ENCODE measurements at places on chromosomes 5 and 9.

- DNase-seq, result no peak
Measured at GRCh38 chr5:167332309-167332708, 959.1 kb upstream of the WWC1 start.

DNA sequence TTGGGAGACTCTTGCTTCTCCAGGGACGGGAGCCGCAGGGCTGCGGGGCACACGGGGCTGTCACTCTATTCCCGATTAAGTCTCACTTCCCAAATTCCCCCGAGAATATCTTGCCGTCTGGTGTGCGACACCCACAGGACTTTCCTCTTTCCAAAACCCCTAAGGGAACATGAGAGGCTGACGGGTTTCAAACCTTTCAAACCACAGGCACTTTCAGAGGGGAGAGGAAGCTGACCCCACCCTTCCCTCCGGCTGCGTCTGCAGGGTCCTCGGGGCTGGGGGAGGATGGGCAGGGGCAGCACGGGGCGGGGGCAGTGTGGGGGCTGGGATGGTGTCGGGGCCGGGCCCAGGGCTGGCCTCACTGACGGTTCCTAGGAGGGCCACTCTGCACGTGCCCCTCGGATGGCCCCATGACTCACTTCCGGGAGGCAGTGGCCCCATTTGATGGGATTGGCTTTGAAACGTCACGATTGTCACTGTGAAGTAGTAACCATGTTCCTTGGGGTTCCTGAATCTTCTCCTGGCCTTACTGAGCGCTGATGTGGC lies 38.2 kb downstream of the SLC9A3 start:
- no peak for DNase-seq

DNA sequence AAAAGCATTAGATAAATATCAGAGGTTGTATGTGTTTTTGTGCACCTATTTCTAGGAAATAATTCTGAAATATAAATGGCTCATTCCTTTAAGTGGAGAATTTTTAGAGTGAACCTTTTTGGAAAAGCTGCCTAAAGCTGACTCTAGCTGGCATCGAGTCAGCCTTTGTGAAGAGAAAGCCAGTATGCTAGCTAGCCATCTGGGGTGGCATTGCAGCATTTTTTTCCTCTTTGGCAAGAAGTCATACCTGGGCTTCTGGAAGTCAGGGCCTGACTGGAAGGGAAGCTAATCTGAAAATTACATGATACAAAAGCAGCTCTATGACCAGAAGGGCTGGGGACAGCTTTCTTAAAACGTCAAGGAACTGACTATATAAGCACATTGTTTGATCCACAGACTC lies 19.7 kb downstream of the ANP32B start:
- no peak for DNase-seq

DNA sequence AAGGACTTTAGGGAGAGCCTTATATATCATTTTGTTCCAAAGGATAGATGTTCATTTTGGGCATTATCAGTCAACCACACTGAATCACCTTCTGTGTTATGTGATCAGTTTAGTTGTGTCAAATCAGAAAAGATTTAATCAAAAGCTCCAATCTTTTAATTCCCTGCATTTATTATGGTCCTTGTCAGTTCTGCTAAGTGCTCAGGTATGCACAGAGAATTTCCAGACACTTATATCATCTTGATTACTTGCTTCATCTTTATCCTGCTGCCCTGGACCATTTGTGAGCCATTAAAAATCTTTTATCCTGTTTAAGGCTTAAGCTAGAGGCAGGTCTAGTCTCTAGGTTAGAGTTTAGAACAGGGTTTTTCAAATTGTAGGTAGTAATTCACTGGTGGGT lies 179.1 kb downstream of the CWC27 start:
- DNase-seq, result no peak

- DNase-seq, result no peak
Measured at GRCh38 chr5:44646016-44646415, 162.7 kb upstream of the MRPS30 start.

DNA sequence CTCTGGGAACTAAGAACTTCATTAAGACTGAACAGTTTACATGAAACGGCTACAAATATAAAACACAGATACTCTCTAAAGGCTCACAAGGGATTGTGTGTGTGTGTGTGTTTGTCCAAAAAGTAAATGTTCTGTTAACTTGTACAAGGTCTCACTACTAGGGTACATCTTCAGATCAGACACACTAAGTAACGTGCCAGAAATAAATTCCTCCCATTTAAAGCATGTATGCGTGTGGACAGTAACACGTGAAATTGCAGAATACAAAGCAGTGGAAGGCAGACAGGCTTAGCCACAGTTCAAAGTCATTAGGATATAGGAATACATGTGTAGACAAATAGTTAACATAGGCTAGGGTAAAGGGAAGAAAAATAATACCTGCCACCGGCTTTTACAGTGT lies 1.8 kb downstream of the BNC2 start:
- no peak for DNase-seq

GRCh38 chr5:73199671-73200070 lies 26.7 kb downstream of the TMEM174 start:
- no peak for DNase-seq

GRCh38 chr9:122227575-122227900 lies 1.2 kb downstream of the LHX6 start:
- DNase-seq, result no peak

GRCh38 chr9:71955300-71955915 lies 44.0 kb downstream of the C9orf85 start:
- DNase-seq, result no peak

- DNase-seq, result no peak
Measured at GRCh38 chr9:27428551-27428950, 95.5 kb upstream of the IFNK start.

- no peak for DNase-seq
Measured at GRCh38 chr5:35854248-35854647, 2.4 kb upstream of the IL7R start.

DNA sequence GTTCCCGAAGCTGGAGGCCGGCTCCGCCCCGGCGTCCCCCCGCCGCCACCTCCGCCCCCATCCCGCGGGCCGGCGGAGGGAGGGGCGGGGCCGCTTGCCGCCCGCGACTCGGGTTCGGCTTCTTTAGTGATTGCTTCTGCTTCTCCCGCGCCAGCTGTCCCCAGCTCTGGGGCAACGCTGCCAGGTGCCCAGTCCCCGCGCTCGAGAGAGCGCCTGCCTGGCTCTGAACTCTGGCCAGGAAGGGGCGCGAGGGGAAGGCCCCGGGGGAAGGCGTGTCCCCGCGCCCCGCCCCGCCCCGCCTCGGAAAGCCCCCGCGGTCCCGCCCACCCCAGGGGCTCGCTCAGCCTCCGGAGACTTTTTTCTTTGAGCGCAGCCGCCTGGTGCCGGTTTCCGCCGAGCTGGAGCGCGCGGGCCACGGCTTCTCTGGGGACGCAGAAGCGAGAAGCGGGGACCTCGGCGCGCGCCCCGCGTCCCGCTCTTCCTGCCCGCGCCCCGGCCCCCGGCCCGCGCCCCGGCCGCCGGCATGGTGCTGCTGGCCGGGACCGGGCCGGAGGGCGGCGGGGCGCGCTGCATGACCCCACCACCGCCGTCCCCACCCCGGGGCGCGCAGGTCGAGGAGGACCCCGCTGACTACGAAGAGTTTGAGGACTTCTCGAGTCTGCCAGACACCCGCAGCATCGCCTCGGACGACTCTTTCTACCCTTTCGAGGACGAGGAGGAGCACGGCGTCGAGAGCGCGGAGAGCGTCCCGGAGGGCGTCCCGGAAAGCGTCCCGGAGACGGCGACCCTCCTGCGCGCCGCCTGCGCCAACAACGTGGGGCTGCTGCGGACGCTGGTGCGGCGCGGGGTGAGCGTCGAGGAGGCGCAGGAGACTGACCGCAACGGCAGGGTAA lies at the start of gene ANKRD33B:
Gene ANKRD33B (plus strand): TSS at position 126 of the 893 bp plus-strand sequence. CDS start 398 bp downstream, at position 524.
- no peak for DNase-seq

DNA sequence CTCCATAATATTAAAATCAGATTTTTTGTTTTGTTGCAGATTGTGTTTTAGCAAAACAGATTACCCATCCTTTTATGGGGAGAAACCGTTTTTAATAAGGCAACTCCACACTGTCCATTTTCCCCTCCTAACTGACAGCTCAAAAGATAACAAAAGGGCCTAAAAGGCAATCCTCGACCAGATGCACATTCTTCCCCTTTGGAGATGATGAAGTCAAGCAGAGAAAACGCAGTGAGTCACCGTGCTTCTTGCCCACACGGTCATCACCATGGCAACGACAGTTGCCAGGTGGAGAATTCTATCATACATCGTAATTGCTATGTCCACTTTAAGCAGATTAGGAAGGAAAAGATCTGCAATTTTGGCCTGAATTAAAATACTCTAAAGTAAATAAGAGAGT lies 96.4 kb downstream of the DIRAS2 start:
- no peak for DNase-seq

- no peak for DNase-seq
Measured at GRCh38 chr5:160441311-160441781, 19.7 kb downstream of the PTTG1 start.

DNA sequence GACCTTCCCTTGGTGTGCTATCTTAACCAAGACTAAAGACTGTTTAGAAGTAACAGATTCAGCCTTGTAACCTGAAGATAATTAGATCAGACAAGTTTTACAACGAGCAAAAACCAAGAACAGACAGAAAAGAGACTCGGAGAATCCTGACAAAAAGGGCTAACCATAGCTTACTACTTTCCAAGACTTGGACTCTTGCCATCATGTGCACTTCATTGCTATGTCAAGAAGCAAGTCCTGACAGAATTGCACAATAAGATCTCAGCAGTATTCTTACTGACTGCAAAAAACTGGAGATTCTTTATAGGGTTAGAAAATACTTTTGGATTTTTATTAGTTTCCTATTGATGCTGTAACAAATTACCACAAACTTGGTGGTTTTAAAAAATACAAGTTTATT lies 1539.0 kb upstream of the NUDT12 start:
- no peak for DNase-seq

DNA sequence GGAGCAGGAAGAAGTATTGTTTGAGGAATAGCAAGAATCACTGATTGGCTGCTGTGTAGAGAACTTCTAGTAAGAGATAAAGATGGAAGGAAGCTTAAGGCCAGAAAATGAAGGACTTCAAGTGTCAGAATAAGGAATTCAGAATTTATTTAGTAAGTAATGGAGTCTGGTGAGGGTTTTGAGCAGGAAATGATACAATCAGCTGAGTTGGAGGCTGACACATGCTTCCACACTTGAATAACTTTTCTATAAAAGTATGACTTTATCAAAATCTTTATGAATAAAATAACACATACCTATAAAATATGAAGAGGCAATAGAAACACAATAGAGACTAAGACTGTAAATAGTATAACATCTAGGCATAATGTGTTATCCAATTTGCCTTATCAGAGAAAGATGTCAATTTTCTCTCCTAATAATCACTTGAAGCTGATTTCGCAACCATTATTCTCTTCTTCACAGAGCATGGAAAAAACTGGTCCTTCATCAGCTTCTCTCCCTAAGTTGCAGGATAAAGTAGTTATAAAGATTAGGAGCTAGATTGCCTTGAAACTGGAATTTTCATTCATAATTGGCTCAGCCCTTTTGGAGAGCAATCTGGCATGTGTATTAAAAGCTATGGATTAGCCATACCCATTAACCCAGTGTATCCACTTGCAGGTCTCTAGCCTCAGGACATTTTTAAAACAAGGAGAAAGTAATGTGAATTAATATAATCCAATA lies 143.4 kb downstream of the ZNF608 start:
- DNase-seq, result no peak

- DNase-seq, result no peak
Measured at GRCh38 chr5:78792345-78793055, 143.9 kb upstream of the LHFPL2 start.

DNA sequence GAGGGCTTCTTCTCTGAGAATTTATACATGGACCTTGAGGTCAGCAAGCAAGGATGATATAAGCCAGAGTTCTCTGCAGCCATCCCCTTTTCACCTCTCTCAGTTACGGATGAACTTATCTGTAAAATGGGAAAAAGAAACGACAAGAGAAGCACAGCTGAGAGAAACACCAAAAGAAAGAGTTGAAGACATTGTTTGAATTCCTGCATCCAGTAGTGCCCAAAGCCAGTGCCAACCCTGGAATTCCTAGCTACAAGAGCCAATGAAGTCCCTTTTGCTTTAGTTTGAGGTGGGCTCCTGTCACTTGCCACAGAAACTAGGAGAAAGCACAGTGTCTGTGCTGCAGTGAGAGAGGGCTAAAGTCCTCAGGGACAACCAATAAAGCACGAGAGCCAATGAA lies 6.6 kb upstream of the MOB3B start:
- no peak for DNase-seq

- DNase-seq, result no peak
Measured at GRCh38 chr9:8946461-8946860, 1146.9 kb upstream of the DMAC1 start.

DNA sequence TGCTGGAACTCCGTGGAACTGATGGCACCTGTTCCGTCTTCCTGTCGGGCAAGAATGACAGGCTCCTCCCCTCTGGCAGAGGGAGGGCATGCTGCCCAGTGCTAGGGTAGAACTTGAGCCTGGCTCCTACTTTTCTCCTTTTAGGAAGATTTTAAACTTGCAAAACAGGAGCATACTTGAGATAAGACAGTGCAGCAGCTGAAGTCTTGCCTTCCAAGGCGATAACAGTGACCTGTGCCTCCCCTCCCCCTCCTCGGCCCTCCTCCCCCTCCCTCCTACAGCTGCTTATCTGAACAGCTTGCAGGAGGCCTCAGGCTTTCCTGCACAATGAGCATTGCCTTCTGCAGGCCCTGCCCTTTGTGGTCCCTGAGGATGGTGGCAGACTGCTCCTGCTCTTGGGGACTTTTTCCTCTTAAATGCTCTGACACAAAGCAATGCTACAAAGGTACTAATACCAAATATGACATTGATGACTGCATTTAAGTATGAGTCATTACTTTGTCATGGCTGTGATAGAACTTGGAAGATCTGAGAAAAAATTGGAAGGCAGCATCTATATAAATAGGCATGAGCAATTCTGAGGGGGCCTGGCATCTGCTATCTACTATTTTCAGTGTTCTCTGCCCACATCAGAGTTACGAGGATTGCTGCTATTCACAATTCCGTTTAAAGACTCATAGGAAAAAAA lies 2.0 kb downstream of the GADD45G start:
- no peak for DNase-seq

DNA sequence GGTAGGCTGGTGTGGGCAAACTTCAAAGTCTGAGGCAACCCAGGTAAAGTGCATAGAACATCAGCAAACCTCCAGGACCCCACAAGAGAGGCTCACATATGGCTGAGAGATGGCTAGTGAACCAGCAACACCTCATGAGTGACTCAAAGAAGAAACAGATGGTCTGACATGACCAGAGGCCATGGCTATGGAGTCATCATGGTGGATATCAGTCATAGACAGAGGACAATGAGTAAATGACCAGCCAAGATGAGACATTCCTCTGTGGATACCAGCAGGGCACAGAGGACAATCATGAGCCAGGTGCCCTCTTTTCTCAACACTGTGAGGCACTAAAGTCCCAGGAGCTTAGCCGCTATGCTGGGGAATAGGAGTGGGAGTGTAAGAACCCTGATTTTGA lies 180.8 kb downstream of the RASEF start:
- DNase-seq, result no peak

Data from substantia nigra (tissue), 51 donors.